ENCODE measurements at places on chromosomes 11 and 22. TPM values are rescaled to one million over a fixed set of nuclear protein-coding genes. Genes with fewer than 3 reads are reported as not detected.

GRCh38 chr11:98194611-98195010 lies 826.1 kb upstream of the CNTN5 start:
- DNase-seq, result no peak

- peak; percentile 36 for DNase-seq
Measured at GRCh38 chr11:19673924-19674729, 38.5 kb upstream of the NAV2 start.

DNA sequence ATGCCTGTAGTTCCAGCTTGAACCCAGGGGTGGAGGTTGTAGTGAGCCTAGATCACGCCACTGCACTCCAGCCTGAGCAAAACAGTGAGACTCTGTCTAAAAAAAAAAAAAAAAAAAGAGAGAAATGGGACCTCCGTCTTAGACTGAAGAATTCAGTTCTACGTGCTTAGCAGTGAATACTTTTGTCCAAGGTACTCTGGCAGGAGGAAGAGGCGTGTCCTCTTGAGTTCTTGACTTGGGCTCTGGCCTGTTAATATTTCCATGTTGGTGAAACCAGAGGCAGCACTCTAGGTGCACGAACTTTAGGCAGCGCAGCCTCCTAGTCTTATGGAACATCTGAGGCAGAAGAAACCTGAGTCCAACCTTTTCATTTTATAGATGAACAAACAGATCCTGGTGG lies 2.4 kb downstream of the HMBS start:
- DNase-seq, result no peak

- DNase-seq, result no peak
Measured at GRCh38 chr22:28813772-28814518, 13.6 kb upstream of the XBP1 start.

- peak; percentile 19 for DNase-seq
Measured at GRCh38 chr11:83046621-83047172, 25.0 kb downstream of the RAB30 start.

DNA sequence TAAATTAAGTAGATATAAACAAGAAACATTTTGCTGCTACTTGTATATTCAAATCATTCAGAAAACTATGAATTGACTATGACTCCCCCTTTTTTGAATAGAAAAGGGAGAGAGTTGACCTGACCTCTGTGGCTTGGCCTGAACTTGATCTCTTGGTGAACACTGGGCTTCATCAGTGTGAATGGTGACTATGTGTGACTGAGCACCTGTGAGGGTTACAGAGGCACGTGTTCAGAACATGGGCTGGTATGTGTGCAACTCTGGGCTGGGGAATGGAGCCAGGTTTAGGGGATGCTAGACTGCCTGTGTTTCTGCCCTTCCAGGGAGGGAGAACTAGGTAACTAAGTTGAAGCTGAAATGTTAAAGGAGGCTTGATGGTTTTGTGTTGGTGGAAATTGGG lies 29.2 kb downstream of the HSD17B12 start:
- no peak for DNase-seq

- DNase-seq, result no peak
Measured at GRCh38 chr22:20554824-20555223, 47.4 kb downstream of the MED15 start.

GRCh38 chr11:119205080-119205479 lies 1.1 kb upstream of the CBL start:
- no peak for DNase-seq

GRCh38 chr11:78646564-78647185 lies 72.0 kb upstream of the NARS2 start:
- DNase-seq, result peak; percentile 17

GRCh38 chr11:92460213-92460612 lies 235.6 kb downstream of the FAT3 start:
- DNase-seq, result no peak

DNA sequence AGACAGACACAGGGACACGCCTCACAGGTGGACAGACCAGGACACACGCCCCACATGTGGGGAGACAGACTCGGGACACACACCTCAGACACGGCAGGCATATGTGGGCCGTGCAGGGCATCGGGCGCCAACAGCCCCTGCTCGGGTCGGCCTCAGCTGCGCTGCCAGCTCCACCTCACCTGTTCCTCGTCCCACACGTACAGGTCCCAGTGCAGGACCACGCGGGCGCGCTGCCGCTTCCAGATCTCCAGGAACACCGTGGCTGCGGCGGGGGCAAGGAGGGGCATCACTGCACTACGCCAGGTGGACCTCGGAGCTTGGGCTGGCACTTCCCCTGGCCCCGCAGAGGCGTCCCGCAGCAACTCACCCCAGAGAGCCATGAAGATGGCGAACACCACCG lies 12.4 kb downstream of the ANO9 start:
- DNase-seq, result no peak

DNA sequence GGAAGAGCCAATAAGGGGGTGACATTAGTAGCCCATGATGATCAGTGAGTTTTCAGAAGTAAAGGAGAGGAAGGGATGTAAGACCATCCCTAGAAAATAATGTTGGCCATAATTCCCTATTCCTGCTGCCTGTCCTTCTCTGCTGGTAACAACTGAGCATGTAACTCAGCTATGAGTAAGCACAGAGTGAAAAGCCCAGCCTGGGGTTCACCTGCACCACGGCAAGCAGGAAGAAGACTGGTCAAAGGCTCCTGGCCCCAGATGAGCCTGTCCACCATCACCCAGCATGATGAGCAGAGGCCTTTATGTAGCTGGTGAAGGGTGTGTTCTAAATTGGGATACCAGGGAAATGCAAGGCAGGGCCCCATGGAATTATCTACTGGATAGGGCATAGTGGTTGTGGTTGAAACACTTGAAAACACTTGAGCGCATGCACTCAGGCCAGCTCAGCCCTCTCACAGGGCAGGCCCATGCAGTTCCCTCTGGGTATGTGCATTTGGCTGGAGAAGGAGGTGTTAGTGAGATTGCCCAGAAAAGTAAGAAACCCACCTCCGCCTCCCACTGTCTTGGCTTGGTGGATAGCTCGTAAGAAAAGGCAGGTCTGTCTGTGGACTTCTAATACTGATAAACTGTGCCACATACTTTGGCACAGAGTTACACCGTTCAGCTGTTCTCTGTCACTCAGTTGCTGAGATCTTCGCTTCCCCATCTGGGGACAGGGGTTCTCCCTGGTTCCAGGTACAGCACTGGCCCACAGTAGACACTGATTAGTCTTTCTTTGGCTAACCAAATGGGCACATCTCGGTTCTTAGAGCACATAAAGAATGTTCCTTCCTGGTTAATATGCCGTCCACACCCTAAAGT lies 86.8 kb downstream of the AMOTL1 start:
- no peak for DNase-seq

GRCh38 chr11:66371627-66372415 lies at the start of gene SLC29A2:
Gene SLC29A2 (minus strand): TSS chr11:66371760. CDS start chr11:66371591, 169 bp downstream.
- DNase-seq, result no peak

Gene OTOG
- total RNA-seq, result not detected

Gene RAPSN
- 0.86 TPM for total RNA-seq

Gene FGF3
- not detected for total RNA-seq

Gene ABTB2
- 12.2 TPM for total RNA-seq

Gene FZD4
- 4.7 TPM for total RNA-seq

Gene C22orf42
- total RNA-seq, result not detected

Gene DEFB131B
- total RNA-seq, result not detected

All from astrocyte (in vitro differentiated cells and primary cell).